ENCODE measurements at places on chromosomes 3 and 15.
A peak's percentile ranks its signal among the peaks of the same experiment; 100 is the strongest.

GRCh38 chr3:11556851-11557644 lies 86.7 kb downstream of the VGLL4 start:
- DNase-seq, result peak; percentile 82

DNA sequence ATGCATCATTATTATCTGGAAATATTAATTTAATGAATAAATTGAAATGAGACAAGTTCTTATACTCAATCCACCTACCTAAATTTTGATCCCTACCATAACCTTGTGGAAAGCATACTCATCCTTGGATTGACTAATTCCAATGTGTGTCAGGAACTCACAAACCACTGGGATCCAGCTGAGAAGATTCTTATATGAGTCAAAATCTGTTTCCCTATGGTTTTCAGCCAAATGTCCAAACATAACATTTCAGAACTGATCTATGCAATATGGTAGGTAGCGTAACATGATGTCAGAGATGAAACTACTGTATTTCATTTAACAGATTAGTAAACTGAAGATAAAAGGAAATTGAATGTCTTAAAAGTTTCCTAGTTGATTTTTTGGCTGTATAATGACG lies 250.0 kb downstream of the PLOD2 start:
- DNase-seq, result no peak

DNA sequence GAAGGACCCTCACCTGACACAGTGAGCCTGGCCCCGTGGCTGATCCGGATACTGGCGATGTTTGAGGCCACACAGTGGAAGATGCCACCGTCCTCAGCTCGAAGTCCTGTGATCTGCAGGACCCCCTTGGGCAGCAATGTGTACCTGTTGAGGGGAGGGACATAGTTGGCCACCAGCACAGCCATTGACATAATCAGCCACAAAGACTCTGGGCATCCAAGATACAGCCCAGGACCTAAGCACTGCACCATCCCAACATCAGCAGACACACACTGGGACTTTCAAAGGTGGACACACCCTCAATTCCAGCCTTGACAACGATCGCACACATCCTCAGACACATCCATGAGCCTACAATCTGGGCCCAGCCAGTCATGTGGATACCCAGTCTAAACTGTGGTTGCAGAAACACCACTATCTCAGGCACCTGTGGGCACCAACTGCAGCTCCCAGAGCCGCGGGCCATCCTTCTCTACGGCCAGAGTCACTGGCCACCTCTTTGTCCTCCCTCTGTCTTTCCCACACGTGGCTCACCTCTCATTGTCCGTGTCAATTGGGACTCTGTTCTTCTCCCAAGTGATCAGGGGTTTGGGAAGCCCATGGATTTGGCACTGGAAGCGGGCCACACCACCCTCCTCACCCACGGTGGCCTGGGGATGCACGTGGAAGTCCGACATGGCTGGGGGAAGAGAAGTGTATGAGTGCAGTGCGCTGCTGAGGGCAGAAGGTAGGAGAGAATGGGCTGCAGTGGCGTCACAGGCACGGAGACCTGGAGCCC lies 31.0 kb downstream of the RNU5B-1 start:
- DNase-seq, result no peak

DNA sequence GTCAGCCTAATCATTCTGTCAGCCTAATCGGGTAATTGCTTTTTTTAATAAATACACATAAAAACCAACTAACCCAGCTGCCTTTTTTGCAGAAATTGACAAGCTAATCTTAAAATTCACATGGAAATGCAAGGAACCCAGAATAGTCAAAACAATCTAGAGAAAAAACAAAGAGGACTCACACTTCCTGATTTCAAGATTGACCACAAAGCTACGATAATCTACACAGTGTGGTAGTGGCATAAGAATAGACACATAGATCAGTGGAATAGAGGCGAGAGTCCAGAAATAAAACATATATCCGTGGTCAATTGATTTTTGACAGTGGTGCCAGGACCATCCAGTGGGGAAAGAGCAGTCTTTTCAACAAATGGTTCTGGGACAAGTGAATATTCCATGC lies 2.4 kb upstream of the C3orf20 start:
- no peak for DNase-seq

GRCh38 chr3:12803371-12803770 lies 6.9 kb downstream of the CAND2 start:
- DNase-seq, result no peak

DNA sequence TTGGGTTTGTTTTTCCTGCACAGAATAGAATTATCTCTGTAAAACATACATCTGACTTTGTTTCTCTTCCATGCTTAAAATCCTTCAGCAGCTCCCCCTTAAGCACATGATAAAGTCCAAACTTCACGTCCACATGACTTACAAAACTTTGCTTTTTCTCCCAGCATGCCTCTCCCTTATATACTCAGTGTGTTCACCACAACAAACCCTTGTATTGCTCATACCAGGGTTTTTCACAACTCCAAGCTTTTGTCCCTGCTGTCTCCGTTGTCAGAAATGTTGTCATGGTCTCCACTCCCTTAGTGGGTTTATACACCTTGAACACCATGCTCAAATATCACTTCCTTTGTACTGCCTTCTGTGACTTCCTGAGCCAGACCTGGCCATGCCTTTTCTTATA lies 91.1 kb upstream of the MITF start:
- no peak for DNase-seq

DNA sequence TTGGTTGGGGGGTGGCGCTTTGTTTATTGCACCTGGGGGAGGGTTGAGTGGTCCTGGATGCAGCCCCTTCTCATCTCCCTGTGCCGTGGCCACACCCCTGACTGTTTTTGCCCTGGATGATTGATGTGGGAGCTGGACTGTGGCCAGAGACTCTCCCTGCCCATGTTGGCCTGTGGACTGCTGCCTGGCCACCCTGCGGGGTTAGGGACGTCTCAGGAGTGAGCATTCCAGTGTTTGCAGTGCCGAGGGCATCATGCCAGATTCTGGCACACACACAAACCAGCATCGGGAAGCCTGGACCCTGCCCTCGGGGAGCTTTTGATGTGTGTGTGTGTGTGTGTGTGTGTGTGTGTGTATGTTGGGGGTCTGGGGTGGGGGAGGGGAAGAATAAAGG lies 15.8 kb downstream of the APBA2 start:
- no peak for DNase-seq

GRCh38 chr3:42778644-42779043 lies 5.6 kb upstream of the CCDC13 start:
- DNase-seq, result peak; percentile 91

DNA sequence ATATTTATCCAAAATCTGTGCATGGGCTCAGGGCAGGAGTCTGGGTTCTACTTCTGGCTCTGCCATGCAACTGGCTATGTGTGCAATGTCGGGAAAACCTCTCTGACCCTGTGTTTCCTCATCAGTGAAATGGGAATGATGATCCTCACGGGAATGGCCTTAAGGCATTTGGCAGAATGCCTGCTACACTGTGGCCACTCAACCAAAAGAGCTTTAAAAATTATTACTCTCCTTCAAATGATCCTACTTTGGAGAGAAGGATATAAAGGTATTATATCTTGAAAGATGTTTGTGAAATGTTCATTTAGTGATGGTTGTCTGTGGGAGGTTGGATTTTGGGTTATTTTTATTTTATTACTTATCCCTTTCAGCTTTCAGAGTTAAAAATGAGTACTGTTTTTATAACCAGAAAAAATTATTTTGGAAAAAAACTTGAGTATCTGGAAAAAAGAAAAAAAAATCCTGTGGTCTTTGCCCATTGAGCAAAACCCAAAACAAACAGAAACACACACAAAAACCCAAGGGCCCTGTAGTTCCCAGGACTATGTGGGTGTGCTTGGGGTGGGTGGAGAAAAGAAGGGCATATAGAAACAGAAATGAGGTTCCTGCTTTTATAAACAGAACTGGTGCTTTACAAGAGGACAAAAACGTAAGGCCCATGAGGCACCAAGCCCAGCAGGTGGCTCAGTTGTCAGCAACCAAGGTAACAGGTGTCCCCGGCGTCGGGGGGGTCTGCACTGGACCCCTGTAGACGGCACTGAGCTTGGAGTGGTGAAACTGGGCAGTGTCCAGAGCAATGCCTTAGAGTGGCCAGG lies 22.0 kb downstream of the RGMA start:
- DNase-seq, result no peak

GRCh38 chr15:66573348-66573718 lies 7.5 kb upstream of the LCTL start:
- DNase-seq, result no peak

DNA sequence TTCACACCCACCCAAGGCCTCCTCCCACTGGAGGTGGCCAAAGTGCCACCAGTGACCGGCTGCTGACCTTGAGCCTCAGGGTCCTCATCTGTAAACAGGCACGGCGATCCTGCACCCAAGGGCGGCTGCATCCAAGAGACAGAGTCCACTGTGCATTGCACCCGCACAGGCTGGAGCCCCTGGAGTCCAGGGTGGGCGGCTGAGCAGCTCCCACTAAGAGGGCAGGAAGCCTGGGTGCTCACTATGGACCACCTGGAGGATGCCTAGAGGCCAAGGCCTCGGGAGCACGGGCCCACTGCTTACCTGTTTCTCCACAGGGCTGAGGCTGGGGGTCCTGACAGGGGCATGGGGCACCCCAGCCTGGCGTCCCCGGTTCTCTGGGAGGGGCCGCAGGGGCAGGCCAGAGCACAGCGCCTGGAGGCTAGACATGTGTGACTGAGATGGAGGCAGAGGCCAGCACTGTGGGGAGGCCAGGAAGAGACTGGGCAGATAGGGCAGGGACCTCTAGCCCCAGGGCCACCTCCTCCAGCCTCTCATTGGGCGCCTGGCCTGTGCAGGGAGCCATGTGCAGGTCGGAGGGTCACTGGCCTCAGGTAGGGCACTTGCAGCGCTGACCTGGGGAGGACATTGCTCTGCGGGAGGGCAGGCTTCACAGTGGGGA lies at the start of gene UROC1:
TSS of gene UROC1 (minus strand) at position 483 of the 661 bp plus-strand sequence. CDS start at position 429, 54 bp downstream.
- no peak for DNase-seq

GRCh38 chr3:142053244-142053643 lies 96.1 kb downstream of the TFDP2 start:
- no peak for DNase-seq

- DNase-seq, result no peak
Measured at GRCh38 chr3:182906036-182906435, 74.3 kb downstream of the DCUN1D1 start.

GRCh38 chr15:82647045-82647834 lies at the start of gene CPEB1:
TSS of gene CPEB1 (minus strand) at chr15:82647363. CDS start at chr15:82628459, 18,904 bp downstream.
- DNase-seq, result no peak

DNA sequence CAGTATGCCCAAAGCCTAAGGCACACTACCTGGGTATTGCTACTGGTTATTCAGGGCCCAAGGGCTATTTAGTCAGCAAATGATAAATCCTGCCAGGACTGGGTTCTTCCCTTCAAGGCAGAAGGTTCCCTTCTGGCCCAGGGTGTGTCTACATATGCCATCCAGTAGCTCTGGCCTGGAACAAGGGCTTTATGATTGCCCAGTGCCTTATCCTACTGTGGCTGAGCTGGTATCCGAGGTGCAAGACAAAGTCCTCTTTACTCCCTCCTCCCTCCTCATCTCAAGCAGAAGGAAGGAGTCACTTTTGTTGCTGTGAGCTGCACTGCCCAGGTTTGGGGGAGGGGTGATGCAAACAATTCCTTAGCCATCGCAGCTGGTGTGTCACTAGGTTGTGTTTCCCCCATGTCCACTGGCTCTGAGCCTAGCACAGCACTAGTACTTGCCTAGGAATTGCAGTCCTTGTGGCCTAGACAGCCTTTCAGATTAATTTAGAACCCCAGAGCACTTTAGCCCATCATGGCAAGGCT lies 221.8 kb upstream of the TGFBR2 start:
- no peak for DNase-seq

DNA sequence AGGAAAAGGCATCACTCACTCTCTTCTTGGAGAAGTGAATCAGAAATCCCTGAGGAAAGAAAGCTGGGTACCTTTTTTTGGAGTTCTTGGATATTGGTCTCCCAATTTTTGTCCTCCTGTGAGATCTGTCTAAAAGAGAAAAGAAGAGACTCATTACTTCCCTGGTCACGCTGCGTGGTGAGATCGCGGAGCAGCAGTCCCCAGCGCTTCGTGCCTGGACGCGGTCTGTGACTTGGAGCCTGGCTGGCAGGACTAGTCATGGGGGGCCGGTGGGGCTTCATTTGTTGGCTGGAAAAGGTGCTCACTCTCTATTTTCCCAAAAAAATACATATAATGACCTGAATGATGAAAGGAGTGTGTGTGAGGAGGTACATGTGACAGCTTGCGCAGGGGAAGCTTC lies 144.0 kb downstream of the OCA2 start:
- no peak for DNase-seq

DNA sequence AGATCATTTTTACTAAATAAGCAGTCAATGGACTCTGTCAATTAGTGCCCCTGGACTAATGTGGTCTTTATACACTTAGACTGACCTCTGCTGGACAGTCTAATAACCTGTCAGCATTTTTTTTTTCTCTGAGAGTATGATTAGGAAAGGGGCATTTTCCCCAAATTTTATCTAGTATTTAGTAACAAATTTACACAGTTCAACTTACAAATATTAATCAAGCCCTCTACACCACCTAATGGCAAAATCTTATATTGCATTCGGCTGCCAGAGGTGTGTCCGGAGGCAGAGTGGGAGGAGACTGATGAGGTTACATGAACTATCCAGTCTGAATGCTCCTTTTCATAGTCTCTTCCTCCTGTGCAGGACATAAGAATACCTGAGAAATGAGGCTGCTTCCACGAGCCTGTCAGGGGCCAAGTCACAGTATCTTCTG lies 36.0 kb upstream of the COLQ start:
- peak; percentile 57 for DNase-seq

DNA sequence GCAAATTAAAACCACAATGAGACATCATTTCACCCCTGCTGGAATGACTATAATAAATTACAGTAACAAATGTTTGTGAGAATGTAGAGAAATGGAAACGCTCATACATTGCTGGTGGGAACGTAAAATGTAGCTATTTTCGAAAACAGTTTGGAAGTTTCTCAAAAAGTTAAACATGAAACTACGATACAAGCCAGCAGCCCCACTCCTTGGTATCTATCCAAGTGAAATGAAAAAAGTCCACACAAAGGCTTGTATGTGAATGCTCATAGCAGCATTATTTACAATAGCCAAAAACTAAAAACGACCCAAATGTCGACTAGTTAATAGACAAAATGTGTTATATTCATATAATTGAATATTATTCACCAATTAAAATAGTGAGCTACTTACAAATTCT lies 22.9 kb upstream of the CFAP20DC start:
- no peak for DNase-seq

GRCh38 chr15:82680200-82681102 lies 29.2 kb downstream of the AP3B2 start:
- DNase-seq, result no peak

GRCh38 chr3:144549166-144549565 lies 577.5 kb downstream of the DIPK2A start:
- DNase-seq, result no peak

GRCh38 chr15:28098360-28098765 lies 752 bp downstream of the OCA2 start:
- DNase-seq, result no peak

- DNase-seq, result no peak
Measured at GRCh38 chr3:196048922-196049598, 32.8 kb downstream of the TFRC start.

GRCh38 chr3:24495326-24495994 lies 810 bp upstream of the THRB start:
- DNase-seq, result no peak

GRCh38 chr3:194083637-194084224 lies 52.2 kb upstream of the HES1 start:
- DNase-seq, result no peak

Measured in fibroblast of the conjunctiva (primary cell).